Skeletal muscle cell (primary cell): ENCODE measurements at places on chromosomes 7 and 10.

DNA sequence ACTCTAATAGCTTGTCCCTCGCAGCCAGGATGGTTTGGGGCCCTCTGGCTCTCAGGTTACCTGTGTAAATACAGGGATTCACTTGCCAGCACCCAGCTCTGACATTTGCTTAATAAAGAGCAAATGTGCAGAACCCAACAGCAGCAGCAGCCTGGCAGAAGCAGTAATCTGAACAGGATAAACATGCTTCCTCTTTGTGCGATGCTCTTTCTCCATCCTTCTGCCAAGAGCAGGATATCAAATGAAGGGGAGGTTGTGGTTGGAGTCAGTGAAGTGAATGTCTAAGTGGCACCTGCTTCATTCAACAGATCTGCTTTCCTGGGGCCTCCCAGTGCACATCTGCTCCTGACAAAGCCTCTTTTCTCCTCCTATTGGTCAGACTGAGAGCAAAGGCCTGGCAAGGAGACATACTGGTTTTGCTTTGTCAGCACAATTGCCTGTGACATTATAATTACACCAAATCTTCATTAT is 130.3 kb downstream of the NRF1 start:
- no peak for DNase-seq

DNA sequence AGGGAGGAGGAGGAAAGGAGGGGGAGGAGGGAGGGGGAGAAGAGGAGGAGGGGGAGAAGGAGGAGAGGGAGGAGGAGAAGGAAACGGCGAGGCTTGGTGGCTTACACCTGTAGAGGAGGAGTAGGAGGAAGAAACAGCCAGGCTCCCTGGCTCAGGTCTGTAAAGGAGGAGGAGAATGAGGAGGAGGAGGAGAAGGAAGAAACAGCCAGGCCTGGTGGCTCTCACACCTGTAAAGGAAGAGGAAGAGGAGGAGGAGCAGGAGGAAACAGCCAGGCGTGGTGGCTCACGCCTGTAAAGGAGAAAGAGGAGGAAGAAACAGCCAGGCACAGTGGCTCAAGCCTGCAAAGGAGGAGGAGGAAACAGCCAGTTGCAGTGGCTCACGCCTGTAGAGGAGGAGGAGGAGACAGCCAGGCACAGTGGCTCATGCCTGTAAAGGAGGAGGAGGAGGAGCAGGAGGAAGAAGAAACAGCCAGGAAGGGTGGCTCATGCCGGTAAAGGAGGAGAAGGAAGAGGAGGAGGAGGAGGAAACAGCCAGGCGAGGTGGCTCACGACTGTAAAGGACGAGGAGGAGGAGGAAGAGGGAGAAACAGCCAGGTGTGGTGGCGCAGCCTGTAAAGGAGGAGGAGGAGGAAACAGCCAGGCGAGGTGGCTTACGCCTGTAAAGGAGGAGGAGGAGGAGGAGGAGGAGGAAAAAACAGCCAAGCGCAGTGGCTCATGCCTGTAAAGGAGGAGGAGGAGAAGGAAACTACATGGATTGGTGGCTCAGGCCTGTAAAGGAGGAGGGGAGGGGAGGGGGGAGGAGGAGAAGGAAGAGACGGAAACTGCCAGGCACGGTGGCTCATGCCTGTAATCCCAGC is 14.9 kb upstream of the CRCP start:
- DNase-seq: peak; percentile 81

DNA sequence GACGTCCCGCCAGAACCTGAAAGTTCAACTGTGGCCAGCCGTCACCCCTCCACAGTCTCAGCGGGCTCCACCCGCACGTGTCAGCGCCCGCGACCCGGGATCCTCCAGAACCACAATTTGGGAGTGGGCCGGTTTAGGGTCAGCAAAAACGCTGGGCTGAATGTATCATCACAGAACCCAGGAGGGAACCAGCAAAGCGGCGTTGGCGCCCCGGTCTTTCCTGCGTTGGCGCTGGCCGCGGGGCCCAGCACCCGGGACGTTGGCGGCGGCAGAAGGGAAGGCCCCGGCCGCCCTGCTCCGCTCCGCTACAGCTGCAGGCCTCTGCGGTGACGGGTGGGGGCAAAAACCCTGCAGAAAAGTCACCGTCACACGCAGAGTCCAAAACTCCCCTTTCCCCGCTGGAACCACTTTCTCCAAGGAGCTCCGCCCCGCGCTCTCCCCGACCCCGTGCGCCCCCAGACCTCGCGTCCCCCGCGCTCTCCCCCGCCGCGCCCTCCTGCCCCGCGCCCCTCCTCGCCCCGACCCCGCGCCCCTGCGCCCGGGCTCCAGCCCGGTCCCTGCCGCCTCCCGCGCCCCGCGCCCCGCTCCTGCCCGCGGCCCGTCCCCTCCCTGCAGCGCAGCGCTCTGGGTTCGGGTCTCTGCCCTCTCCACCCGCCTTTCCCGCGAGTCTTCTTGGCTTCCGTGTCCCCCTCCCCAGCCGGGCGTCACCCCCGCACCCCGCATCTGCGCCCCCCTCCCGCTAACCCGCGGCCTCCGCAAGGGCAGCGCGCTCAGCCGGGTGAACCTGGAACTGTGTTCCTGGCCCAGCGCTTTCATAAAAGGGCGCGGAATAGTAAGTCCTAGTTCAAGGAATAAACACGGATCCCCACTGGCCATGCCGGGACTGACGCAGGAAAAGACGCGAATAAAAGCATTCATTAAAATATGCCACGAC is 24.0 kb upstream of the RNF32 start:
- DNase-seq: no peak

- DNase-seq: peak; percentile 75
These were observed 195.7 kb upstream of the PTN start for GRCh38 chr7:137539111-137539715.

DNA sequence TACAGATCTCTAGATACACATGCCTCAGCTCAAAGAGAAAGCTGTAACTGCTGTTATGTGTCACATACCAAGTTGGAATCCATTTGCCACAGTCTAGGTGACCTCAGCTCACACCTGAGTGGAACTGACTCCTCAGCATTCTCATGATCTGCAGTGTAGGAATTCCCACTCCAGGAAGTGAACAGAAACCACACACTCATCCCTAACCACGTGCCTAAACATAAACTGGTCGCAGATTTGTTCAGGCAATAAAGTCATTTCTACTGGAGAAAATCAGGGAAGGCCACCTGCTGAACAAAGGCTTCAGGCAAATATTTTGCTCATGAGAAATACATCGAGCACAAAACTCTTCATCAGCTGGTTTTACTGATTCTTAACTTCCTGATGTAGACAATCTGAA is 23.0 kb upstream of the ZMYND11 start:
- DNase-seq: no peak

DNA sequence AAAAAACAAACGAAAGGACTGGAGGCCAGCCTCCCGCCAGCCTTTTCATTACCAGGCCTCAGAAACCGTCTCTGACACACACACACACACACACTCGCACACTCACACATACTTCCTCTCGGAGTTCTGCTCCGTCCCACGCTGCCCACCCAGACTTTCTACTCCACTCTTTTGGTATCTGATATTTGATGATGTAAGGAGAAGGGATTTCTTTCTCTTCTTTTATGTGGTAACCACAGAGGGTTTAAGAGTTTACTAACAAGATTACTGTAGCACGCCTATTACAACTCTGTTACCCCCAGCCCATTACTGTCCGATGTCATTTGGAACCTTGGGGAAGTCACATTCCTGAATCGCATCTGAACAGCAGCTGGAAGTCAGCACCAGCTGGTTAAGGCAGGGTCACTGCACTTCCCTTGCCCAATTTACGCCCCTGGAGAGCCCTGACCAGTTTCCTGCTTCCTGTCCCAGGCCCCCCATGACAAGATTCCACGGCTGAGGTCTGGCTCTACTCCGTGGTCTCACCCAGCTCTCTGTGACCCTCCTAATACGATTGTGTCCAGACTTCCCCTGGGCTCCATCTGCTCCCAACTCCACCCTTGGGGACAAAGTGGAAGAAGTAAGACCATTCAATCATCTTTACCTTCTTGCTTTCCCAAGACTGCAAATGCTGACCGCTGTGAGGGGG is 1.1 kb downstream of the DENND2A start:
- no peak for DNase-seq

DNA sequence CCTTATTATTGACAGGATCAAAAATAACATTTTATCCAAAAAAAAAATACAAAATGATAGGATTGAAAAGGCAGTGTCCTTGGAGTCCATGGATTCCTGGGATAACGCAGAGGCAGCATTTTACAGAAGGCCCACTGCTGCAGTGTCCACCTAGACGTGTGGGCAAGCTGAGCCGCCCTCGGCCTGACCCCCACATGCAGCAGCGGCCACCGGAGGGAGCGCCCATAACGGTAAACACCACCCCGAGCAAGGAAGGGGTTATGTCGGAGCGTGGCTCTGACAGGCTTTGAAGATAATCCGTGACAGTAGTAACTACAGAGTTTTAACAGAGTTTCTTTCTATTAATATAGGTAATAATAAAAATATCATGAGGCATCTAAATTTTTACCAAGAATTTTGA is 45.3 kb upstream of the PITRM1 start:
- no peak for DNase-seq

DNA sequence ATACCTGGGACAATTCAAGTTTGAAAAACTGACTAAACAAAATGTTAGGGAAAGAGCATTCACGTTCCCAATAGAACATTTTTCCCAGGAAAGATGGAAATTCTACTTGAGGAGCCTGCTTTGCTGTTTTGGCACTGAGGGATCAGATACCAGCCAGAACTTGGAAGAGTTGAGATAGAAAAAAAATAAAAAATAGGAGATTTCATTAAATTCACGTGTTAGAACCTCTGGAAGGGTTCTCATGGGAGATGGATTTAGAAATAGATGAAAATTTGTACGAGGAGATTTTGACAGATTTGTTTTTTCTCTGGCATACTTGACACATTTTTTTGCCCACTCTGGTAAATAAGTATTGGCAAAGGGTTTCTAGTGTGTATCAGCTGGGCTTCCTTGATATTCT is 63.7 kb downstream of the CELF2 start:
- no peak for DNase-seq

DNA sequence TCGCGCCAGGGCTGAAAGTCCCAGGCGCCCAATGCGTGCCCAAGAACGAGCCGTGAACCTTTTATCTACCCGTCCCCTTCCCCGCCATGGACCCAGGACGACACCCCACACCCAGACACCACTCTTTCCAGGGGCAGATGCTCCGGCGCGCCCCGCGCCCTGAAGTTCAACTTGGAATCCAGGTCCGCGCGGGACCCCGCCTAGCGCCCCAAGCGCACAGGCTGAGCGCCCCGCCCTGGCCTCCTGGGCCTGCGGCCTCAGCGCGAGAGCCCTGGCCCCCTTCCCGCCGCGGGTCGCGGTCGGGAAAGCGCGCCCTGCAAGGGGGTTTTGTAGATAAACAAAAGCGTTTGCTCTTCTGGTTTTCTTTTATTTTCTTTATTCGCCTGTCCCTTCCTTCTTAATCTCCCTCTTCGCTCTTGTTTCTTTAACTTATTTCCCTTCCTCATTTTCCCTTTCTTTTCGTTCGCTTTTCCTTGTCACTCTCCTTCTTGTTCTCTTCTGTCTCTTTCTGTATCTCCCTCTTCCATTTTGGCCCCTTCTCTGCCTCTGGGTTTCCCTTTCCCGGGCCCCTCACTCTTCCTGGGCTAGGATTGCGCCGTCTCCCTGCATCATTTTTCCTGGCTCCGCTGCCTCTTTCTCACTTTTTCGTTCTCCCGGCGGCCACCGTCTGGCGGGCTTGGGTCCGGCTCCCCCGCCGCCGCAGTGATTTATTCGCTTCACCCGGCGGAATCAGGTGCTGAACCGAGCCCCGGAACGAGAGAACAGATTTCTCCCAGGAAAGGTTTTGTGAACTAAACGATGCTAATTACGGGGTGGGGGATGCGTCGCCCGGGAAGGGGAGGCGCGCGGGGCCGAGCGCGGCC is 15.3 kb upstream of the PAX2 start:
- DNase-seq: no peak

- DNase-seq: no peak
These were observed 227.9 kb upstream of the PRSS58 start for GRCh38 chr7:142485617-142486226.

DNA sequence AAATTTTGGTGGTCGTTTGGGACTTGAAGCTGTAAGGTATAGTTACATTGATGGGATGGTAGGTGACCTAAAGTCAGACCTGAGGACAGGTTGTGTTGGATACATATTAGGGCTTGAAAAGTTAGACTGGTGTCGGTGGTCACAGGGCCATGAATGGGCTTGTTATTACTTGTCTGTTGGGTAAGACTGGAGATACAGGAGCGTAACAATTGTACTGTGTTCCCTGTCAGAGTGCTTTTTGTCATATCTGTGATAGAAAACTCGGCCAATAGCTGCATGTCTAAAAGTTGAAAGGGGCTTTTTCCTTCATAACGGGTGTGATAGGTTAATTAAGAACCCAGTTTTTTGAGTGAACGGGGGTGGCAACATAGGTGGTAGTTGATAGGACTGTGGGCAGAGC is 13.5 kb upstream of the CHST3 start:
- no peak for DNase-seq

DNA sequence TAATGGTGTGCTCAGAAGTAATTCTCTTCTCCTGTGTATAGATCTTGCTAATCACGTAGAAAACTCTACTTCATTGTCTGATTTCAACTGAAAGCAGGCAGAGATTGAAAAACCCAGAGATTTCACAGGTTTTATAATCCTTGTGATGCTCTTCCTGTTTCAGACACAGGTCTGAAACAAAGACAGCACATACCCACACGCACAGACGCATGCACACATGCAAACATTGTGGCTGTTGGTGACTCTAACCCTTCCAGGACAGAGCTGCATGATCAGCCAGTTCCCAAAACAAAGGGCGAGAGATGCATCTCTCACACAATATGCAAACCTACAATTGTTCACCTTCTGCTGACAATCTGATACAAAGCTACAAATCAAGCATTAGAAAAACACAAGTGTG is 11.1 kb upstream of the TFEC start:
- DNase-seq: no peak

- DNase-seq: no peak
These were observed 18.5 kb downstream of the PIK3CG start for GRCh38 chr7:106883456-106884026.

DNA sequence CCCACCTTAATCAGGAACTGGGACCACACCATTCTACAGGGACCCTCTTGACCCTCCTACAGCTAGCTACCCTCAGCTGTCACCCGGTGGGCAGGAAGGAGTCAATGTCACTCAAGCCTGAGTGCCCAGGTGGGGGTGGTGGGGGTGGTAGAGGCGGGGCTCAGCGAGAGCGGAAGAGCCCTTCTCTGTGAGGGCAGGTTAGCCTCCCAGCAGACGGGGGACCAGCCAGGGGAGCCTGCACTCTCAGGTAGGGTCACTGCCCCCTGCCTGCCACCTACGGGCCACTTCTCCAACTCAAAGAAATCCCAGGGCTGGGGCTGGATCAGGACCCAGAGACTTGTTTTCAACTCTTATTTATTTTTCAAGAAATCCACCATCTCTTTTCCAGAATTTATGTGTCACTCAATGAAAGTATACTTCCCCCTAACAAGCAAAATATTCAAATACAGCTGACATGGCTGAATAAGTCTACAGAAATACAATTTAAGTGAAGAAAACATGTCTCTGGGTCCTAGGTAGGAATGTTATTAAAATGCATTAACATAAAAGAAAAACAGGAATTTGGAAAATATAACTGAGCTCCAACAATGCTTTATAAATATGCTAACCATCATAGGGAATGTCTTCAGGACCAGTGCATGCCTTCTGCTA is 63.4 kb upstream of the DDC start:
- DNase-seq: no peak

- DNase-seq: no peak
These were observed 41.4 kb downstream of the CAMK1D start for GRCh38 chr10:12390733-12391132.

GRCh38 chr10:94417321-94417720 is 15.0 kb downstream of the TBC1D12 start:
- no peak for DNase-seq
